ENCODE measurements at places on chromosomes 4 and X.

DNA sequence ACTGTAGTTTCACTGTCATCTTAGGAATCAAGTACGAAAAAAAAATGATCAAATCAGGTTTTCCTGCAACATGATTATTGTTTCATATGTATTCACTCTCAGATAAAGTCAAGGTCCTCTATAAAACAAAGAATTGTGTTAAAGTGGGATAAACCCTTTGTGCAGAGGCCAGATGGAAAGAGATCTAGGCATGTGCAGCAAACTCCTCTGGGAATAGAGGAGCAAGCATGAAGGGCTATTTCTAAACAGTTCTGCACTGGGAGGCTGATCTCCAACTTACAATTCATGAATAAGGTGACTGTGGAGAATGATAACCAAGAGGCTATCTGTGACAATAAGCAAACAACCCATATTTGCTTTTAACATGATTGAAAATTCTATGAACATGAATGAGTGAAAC, 2.4 kb upstream of the WDFY3 start:
- no peak for DNase-seq

- DNase-seq: no peak
Observed at GRCh38 chr4:158739600-158739999, 16.4 kb upstream of the PPID start.

GRCh38 chr4:147616849-147617172, 386 bp upstream of the TMEM184C start:
- no peak for DNase-seq

- DNase-seq: peak; percentile 1
Observed at GRCh38 chr4:71187404-71188155, 151.2 kb upstream of the SLC4A4 start.

DNA sequence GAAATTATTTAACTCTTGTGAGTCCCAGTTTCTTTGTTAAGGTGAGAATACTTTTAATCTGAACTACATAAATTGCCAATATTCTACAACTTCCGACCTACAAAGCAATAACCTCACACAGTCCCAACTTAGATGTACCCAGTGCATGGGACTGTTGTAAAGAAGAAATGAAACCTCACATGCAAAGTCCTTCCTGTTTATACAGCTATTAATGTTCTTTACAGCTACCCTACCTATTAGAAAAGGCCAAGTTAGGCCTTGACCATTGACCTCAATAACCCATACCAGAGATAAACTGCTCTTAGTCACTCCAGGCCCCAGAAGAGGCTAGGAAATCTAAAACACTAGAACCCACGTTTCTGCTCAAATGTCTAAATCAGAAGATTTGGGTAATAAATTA, 920.1 kb upstream of the TENM3 start:
- DNase-seq: no peak

GRCh38 chr4:16365036-16365569, 138.8 kb upstream of the TAPT1 start:
- no peak for DNase-seq

- DNase-seq: peak; percentile 31
Observed at GRCh38 chr4:145619639-145619996, 433 bp downstream of the MMAA start.

Data from stimulated activated CD4-positive, alpha-beta T cell treated with anti-CD3 and anti-CD28 coated beads, TNF-alpha, amount 100 ng/mL, for 4 hours (primary cell).